Upper lobe of left lung (tissue), 6 donors: ENCODE measurements at places on chromosomes 11 and 22.

DNA sequence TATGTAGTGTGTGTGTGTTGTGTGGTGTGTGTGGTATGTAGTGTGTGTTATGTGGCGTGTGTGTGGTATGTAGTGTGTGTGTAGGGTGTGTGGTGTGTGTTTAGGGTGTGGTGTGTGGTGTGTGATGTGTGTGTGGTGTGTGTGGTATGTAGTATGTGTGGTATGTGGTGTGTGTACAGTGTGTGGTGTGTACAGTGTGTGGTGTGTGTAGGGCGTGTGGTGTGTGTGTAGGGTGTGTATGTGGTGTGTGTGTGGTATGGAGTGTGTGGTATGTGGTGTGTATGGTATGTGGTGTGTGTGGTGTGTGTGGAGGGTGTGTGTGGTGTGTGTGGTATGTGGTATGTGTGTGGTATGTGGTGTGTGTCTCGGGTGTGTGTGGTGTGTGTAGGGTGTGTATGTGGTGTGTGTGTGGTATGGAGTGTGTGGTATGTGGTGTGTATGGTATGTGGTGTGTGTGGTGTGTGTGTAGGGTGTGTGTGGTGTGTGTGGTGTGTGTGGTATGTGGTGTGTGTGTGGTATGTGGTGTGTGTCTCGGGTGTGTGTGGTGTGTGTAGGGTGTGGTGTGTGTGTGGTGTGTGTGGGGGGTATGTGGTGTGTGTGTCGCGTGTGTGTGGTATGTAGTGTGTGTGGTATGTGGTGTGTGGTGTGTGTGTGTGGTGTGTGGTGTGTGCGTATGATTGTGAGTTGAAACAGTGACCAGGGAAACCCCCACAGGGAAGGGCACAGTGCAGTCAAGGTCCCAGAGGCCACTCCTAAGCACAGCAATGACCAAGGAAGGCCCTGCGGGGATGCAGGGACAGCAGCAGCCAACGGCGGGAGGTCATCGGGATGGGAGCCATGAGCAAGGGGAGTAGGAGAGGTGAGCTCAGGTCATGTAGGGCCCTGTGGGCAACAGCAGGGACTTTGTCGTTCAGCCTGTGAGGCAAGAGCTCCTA lies 2.9 kb upstream of the PPP6R2 start:
- no peaks in the 10 kb centered on the region for H3K27me3 ChIP-seq
- no peaks in the 10 kb centered on the region for H3K36me3 ChIP-seq
- peaks cover 12% of the 10 kb centered on the region for H3K4me1 ChIP-seq
- no peak overlapping the region for H3K4me3 ChIP-seq

- no peak overlapping the region for H3K27ac ChIP-seq
- no peak for DNase-seq
- no peaks in the 10 kb centered on the region for H3K36me3 ChIP-seq
- H3K27me3 ChIP-seq, result no peaks in the 10 kb centered on the region
- H3K4me1 ChIP-seq, result no peaks in the 10 kb centered on the region
- H3K4me3 ChIP-seq, result no peak overlapping the region
Measured at GRCh38 chr11:74689666-74690065, 41.6 kb downstream of the CHRDL2 start.

- no peaks in the 10 kb centered on the region for H3K27me3 ChIP-seq
- H3K4me3 ChIP-seq, result no peak overlapping the region
- DNase-seq, result no peak
- H3K27ac ChIP-seq, result no peak overlapping the region
- peaks cover 18% of the 10 kb centered on the region for H3K4me1 ChIP-seq
Measured at GRCh38 chr11:19605520-19606371, 106.9 kb upstream of the NAV2 start.

GRCh38 chr11:118010738-118011461 lies 24.7 kb downstream of the IL10RA start:
- H3K4me1 ChIP-seq, result peaks cover 46% of the 10 kb centered on the region
- no peaks in the 10 kb centered on the region for H3K27me3 ChIP-seq
- no peak overlapping the region for H3K4me3 ChIP-seq
- DNase-seq, result peak; percentile 87
- peak overlapping the region; percentile 88 for H3K27ac ChIP-seq
- H3K36me3 ChIP-seq, result no peaks in the 10 kb centered on the region

DNA sequence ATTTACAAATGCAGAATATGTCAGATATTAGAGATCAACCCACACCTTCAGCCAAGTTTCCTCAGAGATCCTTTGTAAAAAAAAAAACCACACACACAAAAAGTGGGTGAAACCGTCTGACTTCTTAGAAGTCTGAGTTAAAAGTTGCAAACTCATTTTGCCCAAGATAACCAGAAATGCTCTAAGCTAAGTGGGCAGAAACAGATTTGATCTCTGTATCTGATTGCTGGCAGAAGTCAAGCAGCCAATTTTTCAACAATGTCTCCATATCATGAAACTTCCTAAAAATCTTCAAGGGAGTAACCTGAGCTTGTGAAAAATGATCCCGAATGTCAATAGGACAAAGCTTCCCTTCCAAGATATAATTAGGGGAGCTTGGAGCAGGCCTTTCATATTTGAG lies 28.6 kb upstream of the ATXN10 start:
- H3K4me3 ChIP-seq, result no peak overlapping the region
- no peak for DNase-seq
- peaks cover 25% of the 10 kb centered on the region for H3K4me1 ChIP-seq
- H3K36me3 ChIP-seq, result no peaks in the 10 kb centered on the region
- H3K27ac ChIP-seq, result no peak overlapping the region

DNA sequence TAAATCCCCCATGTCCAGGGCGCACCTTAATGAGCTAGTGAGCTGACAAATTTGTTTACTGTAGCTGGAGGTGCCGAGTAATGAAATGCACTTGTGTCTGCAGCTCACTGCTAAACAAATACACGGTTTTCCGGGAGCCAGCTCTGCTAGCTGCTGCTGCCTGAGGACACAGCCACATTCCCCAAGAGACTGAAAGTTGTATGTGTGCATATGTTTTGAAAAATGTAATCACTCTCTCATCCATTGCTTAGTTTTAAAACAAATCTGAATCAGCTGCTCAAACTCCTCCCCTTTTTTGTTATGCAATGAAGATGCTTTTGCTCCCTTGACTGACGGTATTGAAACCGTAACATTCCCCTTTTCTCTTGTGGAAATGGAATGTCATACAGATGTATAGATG lies 62.4 kb upstream of the NNMT start:
- no peaks in the 10 kb centered on the region for H3K27me3 ChIP-seq
- no peak overlapping the region for H3K4me3 ChIP-seq
- DNase-seq, result no peak
- peaks cover 45% of the 10 kb centered on the region for H3K4me1 ChIP-seq

DNA sequence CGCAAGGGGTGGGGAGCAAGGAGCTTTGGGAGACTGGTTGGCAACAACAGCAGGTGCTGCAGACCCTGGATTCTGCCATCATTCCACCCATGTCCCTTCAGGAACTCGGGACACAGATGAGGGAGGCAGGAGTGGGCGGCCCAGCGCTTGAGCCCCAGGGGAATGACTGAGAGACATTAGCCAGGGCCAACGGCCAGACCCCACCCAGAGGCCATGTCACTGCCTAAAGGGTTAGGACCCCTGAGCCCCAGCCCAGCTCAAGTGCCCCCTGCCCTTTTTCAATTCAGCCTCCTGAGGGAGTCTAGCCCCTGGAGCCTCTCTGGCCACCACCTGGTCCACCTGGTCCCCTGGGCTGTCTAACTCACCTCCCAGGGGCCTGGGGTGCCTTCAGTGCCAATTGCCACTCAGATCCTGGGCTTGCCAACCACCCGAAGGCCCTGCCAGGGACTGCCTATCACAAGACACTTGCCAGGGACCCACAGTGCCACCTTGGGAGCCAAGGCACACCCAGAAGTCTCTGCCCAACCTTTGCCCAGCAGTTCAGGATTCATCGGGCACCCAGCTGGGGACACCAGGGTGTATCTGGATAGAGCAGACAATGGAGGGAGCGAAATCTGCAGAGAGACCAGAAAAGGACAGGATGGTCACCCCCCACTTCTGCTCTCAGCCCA lies 16.6 kb downstream of the MFNG start:
- H3K4me3 ChIP-seq, result no peak overlapping the region
- H3K27me3 ChIP-seq, result no peaks in the 10 kb centered on the region
- no peak overlapping the region for H3K27ac ChIP-seq
- no peaks in the 10 kb centered on the region for H3K4me1 ChIP-seq
- H3K36me3 ChIP-seq, result peaks cover 19% of the 10 kb centered on the region
- DNase-seq, result no peak

GRCh38 chr11:85866137-85866827 lies 11.1 kb downstream of the CCDC83 start:
- H3K27me3 ChIP-seq, result no peaks in the 10 kb centered on the region
- H3K4me3 ChIP-seq, result no peak overlapping the region
- no peaks in the 10 kb centered on the region for H3K36me3 ChIP-seq
- H3K4me1 ChIP-seq, result no peaks in the 10 kb centered on the region
- no peak overlapping the region for H3K27ac ChIP-seq
- no peak for DNase-seq

DNA sequence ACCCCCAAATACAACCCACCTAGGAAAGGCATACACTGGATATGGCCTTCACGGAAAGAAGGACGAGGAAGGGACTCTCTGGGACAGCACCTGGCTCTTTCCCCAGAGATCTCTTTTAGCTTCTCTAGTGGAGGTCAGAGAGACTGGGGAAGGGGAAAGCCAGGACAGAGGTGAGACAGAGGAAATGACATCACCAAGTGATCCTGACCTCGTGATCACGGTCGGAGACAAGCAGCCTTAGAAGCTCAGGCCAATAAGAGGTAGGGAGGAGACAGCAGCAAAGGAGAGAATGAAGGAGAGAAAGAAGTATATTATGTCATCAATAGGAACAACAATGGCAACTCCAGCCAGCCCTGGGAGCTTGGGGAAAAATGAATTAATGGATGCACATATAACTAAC lies 15.4 kb upstream of the TMPRSS13 start:
- no peak for DNase-seq
- no peak overlapping the region for H3K4me3 ChIP-seq
- peak overlapping the region; percentile 42 for H3K27ac ChIP-seq
- no peaks in the 10 kb centered on the region for H3K36me3 ChIP-seq

DNA sequence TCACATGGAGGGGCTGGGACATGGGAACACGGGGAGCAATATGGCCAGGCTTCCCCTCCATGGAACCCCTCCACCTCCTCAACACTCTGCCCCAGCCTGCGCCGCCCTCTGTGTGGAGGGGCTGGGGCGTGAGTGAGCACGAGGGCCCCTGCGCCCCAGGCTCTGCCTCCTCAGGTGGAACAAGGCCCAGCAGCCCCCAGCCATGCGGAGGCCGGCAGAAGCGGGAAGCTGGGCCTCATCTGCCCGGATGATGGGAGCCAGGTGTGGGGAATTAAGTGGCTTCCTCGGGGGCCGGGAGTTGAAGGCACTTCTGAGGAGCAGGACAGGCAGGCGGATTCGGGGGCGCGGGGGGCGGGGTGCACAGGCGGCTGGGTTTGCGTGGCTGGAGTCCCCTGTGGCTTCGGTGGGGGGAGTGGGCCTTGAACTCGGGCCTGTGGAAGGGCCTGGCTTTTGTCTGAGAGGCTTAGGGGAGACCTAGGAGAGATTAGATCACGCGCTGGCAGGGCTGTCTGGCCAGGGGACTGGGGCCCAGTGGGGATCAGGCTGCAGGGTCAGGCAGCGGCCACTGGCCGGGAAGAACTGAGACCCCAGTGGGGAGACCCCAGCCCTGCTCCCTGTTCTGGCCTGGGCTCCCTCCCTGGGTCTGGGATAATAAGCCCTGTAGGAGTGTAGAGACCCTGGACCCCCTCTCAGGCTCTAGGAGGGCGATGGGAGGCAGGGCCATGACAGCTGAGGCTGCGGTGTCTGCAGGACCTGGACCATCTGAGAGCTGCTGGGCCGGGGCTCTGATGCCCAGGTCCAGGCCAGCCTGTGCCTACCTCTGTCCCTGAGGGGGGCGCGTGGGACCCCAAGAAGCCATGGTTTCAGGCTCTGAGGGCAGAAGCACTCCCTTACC lies 13.3 kb downstream of the PRR33 start:
- no peaks in the 10 kb centered on the region for H3K36me3 ChIP-seq
- H3K4me3 ChIP-seq, result no peak overlapping the region
- DNase-seq, result peak; percentile 15
- H3K4me1 ChIP-seq, result peaks cover 4% of the 10 kb centered on the region

- H3K27me3 ChIP-seq, result no peaks in the 10 kb centered on the region
- H3K27ac ChIP-seq, result peak overlapping the region; percentile 47
- peak; percentile 65 for DNase-seq
- peaks cover 27% of the 10 kb centered on the region for H3K4me1 ChIP-seq
Measured at GRCh38 chr11:124740277-124740882, 638 bp downstream of the NRGN start.

DNA sequence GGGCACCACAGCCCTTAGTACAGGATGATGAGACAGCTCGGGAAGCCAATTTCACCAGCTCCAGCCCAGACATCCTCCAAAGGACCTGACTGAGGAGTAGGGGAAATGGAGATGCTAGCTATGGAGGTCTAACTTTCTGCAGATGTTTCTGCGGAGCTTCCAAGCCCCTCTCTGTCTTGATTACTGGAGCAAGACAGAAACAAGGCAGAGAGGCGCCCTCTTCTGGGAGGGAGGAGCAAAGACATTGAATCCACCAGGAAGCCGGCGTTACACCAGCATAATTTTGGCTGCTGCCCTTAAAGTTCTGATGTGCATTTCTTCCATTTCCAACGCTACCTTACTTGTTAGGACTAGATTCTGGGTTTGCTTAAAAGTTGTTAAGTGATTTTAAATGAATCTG lies 107.3 kb upstream of the HSD17B12 start:
- peaks cover 13% of the 10 kb centered on the region for H3K4me1 ChIP-seq
- H3K4me3 ChIP-seq, result no peak overlapping the region
- H3K36me3 ChIP-seq, result no peaks in the 10 kb centered on the region
- H3K27ac ChIP-seq, result no peak overlapping the region
- no peak for DNase-seq
- H3K27me3 ChIP-seq, result peaks cover 31% of the 10 kb centered on the region

- no peak overlapping the region for H3K4me3 ChIP-seq
- H3K36me3 ChIP-seq, result no peaks in the 10 kb centered on the region
- no peaks in the 10 kb centered on the region for H3K27me3 ChIP-seq
Measured at GRCh38 chr22:32208681-32209080, 3.8 kb upstream of the RFPL2 start.

DNA sequence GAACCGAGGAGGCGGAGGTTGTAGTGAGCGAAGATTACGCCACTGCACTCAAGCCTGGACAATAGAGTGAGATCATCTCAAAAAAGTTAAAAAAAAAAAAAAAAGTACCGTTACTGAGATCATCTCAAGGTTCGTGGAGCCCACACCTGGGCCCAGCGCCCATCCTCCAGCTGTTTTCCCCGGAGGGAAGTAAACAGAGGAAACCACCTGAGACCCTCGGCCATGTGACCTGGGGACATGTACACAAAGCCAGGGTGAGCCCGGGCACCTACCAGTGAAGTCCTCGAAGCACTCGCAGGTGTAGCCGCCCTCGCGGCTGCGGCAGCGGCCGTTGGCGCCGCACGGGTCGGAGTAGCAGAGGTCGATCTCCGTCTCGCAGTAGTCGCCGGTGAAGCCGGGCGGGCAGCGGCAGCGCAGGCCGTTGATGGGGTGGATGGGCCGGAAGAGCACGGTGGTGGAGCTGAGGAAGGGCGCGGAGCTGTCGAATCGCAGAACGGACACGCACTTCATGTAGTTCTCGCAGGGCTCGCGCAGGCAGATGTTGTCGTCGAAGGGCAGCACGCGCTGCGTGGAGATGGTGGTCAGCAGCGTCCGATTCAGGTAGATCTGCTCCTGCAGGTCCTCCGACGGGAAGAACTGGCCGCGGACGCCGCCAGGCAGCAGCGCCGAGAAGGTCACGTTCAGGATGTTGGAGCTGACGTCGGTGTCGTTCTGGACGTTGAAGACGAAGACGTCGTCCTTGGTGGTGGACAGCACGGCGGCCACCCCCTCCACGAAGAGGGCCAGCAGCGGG lies 73.8 kb downstream of the CELSR1 start:
- no peaks in the 10 kb centered on the region for H3K36me3 ChIP-seq
- H3K27ac ChIP-seq, result no peak overlapping the region
- H3K27me3 ChIP-seq, result no peaks in the 10 kb centered on the region
- peak; percentile 83 for DNase-seq

- H3K36me3 ChIP-seq, result peaks cover 1% of the 10 kb centered on the region
- H3K27me3 ChIP-seq, result no peaks in the 10 kb centered on the region
- peaks cover 17% of the 10 kb centered on the region for H3K4me1 ChIP-seq
Measured at GRCh38 chr22:50721257-50721844, 16.7 kb upstream of the ACR start.
